Fibroblast of skin of right quadriceps (primary cell): ENCODE measurements at places on chromosomes 7 and 10.
A peak's percentile ranks its signal among the peaks of the same experiment; 100 is the strongest.

DNA sequence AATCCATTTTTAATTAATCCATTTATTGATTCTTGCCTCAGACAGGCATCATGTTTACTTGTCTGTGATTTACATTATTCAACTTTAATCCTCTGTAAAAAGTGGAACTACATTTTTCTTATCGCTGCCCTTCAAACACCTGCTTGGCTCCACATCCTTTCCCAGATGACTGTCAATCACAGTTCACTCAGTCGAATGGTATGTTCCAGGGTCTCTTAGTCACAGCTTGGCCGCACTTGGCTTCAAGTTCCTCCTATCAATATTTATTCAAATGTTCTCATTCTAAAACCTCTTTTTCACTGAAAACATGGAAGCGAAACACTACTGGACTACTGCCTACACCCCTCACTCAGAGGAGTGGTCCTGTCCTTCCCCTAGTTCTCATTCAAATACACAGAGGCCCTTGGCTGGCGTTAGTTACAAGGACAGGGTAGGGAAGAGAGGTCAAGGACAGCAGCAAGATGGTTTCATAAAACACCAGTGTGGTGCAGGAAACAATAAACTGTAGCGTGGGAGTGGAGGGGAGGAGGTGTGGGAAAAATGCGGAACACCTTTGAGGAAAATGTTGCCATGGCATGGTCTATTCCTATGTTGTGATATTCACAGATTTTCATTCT lies 143.2 kb downstream of the USP6NL start:
- DNase-seq: no peak

DNA sequence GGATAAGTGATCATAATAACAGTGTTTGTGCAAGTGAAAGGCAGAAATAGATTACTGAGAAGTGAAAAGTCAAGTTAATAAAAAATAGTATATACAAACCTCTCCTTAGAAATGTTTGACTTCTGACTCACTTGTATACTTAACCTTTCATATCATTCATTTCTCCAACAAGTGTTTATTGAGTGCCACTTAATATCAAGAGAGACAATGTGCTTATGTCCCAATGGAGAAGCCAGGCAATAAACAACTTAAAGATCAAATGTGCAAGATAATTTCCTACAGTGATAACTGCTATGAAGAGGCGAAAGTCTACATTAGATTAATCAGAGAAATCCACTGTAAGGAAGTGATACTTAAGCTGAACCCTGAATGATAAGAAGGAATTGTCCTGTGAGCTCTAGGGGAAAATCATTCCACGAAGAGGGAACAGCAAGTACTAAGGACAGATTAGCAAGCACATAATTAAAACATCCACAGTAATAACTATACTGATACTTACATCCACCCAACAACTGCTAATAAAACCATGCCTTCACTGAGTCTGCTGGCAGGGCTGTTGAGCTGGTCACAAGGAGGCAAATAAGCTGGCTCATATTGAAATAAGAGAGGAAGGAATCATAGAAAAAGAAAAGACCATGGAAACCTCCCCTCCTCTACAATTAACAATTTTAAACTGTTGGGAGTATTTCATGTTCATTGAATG lies 203.5 kb downstream of the CTNNA3 start:
- no peak for DNase-seq

GRCh38 chr10:11663763-11664555 lies 52.5 kb upstream of the USP6NL start:
- no peak for DNase-seq

DNA sequence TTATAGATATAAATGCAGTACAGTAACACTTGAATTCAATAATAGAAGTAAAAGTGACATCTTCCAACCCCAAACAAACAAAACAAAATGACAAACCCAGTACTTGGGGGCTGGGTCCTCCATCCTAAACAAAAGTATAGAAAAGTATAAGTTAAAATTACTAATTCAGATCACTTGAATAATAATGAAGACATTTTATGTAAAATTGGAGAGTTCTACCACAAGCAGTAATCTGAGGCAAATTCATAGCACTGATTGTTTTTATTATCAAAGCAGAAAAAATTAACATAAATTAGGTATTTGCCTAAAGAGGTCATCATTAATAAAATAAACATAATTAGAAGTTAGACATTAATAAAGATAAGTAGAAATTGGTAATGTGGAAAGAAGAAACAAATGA lies 81.5 kb downstream of the ITPRID1 start:
- DNase-seq: no peak

GRCh38 chr7:136692221-136692620 lies 176.2 kb upstream of the CHRM2 start:
- no peak for DNase-seq

GRCh38 chr10:26969145-26969926 lies 108.6 kb upstream of the ABI1 start:
- DNase-seq: peak; percentile 71

DNA sequence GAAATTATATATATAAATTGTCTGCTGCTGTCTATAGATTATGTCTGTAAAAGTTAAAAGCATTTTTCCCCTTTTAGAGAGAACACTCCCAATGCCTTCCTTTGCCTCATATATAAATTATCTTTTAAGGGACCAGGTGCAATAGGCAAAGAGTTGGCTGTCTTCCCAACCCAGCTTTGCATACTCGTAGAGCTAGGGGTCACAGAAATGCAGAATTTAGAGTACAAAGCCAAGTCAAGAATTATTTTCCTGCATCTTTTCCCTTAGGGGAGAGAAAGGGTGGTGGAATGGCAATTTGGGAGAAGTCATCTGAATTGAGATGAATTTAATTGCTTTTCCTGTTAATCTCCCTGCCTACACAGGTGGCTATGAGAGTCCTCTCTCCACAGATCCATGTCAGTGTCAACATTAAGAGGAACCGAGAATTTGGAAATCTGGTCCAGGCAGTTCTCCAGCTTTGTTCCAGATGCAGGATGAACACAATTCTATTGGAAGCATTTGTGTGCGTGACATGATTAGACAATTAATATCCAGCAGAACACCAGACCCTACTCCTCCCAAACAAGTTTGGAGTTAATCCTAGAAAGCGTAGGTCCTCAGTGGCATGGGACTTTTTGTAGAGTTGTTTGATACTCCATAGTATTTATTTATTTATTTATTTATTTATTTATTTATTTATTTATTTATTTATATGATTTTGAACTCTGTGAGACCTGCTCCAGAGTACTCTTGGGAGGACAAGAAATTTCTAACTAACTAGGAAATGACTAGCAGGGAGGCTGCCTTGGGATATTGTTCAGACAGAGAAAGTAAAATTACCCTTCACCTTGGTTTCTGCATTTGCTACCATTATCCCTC lies 80.3 kb upstream of the SKAP2 start:
- no peak for DNase-seq

DNA sequence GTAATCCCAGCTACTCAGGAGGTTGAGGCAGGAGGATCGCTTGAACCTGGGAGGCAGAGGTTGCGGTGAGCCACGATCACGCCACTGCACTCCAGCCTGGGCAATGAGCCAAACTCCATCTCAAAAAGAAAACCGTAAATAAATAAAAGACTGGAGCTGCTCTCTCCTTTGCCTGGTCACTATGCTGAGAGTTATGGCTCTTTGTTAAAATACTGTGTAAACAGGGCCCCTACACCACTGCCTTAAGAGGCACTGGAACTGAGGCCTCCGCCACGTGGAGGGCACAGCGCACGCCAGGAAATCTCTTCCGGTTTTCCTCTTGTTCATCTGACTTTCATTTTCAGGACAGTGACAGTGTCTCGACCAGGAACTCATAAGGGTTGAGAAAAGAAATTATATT lies 123.3 kb downstream of the PAXIP1 start:
- DNase-seq: no peak

- no peak for DNase-seq
Measured at GRCh38 chr7:72111086-72111485, 301.1 kb downstream of the CALN1 start.

DNA sequence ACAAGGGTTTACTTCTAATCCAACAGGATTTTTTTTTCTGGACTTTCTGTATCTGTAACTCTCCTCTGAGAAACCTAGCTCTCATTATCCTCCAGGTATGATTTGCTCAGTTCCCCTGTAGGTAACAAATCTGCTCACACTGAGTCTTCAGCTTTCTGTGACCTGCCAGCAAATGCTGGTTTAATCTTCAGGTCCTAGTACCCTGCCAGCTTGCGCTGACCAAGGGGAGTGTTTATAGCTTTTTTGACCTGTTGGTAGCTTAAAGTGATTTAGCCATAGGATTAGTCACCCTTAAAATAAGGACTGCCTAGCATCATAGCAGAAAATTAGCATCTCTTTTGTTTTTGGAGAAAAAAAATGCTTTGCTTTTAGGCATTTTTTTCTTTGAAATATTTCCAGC lies 22.4 kb downstream of the SND1 start:
- no peak for DNase-seq

DNA sequence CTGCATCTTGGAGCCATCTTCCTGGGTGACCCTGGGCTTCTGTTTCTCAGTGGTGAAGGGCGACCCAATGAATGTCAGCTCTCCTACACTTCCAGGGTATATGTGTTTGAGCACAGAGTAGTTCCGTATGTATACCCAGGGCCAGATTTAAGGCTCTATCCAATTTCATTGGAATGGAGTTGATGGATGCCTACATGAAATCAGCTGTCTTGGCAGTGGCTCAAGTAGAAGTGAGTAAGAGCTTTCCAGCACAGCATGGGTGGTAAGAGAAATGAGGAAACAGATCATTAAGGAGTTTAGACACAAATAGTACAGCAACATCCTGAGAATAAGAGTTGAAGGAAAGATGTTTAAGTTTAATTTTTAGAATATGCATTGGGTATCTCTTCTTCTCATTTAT lies 433.0 kb downstream of the PAXIP1 start:
- DNase-seq: no peak

- DNase-seq: no peak
Measured at GRCh38 chr10:116073510-116073909, 199.5 kb downstream of the GFRA1 start.

GRCh38 chr10:60352105-60352504 lies 37.6 kb downstream of the ANK3 start:
- DNase-seq: no peak

- DNase-seq: peak; percentile 14
Measured at GRCh38 chr7:65722361-65722792, 150.5 kb upstream of the VKORC1L1 start.

DNA sequence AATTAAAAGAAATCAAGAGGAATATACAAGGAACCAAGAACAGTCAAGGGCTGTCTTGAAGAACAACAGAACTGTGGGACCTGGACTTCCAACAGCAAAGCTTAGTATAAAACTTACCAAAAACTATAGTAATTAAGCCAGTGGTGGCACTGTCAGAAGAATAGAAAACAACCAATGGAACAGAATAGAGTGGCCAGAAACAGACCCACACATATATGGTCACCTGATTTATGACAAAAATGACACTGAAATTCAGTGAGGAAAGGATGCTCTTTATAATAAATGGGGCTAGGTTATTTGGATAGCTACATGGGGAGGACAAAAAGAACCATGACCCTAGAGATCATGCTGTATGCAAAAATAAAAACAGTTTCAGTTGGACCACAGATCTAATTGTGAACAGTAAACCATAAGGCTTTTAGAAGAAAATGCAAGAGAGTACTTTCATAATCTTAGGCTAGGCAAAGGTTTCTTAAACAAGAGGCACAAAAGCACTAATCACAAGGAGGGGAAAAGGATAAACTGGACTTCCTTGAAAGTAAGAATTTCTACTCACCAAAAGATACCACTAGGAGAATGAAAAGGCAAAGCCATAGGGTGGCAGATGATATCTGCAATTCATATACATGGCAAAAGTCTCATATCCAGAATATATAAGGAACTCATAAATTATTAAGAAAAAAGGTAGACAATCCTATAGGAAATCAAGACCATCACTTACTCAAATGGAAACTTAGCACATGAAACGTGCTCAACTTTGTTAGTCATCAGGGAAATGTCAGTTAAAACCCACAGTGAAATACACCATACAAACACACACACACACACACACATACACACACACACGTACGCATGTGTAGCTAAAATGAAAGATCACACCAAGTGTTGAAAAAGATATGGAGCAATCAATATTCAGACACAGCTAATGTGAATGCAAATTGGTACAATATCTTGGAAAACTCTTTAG lies 20.8 kb downstream of the HYCC1 start:
- no peak for DNase-seq

DNA sequence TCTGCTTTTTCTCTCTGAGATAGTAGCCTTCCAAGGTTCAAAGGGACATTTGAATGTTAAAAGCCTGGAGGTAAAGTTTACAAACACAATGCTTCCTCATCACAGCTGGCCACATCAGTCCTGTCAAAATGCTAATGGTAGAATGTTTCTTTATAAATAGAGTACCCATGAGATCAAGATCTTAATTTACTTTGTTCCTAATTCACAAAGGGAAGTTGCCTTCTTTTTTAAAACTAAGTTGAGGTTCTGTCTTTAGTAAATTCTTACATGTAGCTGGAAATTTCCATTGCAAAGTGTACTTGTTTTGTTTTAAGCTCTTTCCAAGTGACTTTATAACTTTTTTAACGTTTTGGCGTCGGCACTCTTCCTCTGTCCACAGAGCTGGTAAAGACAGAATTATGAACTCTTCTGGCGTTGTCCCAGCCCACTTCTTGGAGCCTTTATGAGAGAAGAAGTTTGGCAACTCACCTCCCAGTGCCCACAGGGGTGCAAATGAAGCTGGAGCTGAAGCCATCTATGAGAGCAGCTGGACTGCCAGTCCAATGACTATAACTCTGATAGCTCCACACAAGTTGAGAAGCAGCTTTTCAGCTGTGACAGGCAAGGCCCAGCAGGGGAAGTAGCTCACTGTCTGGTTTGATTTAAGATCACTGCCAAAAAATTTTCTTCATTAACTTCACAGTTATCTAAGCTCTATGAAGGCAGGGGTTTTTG lies 23.3 kb downstream of the FZD1 start:
- DNase-seq: peak; percentile 8

GRCh38 chr7:39666562-39666961 lies 43.2 kb downstream of the RALA start:
- DNase-seq: no peak
